ENCODE measurements at places on chromosomes 2 and 18. TPM values are rescaled to one million over a fixed set of nuclear protein-coding genes. Genes with fewer than 3 reads are reported as not detected.

GPR39 gene
- 9.8 TPM for total RNA-seq

HOXD4 gene
- 0.47 TPM for total RNA-seq

UPP2 gene
- total RNA-seq = not detected

SFTPB gene
- 0.22 TPM for total RNA-seq

ABCG8 gene
- total RNA-seq = not detected

MFSD2B gene
- 0.24 TPM for total RNA-seq

SP3 gene
- 49.0 TPM for total RNA-seq

DNAJC5G gene
- not detected for total RNA-seq

ADAM23 gene
- 10.3 TPM for total RNA-seq

SIGLEC15 gene
- 0.09 TPM for total RNA-seq

CXCR4 gene
- 0.43 TPM for total RNA-seq

GALNT5 gene
- 2.8 TPM for total RNA-seq

GNLY gene
- not detected for total RNA-seq

REG3A gene
- total RNA-seq = not detected

ALPP gene
- 0.35 TPM for total RNA-seq

IDH1 gene
- total RNA-seq = 81.9 TPM

CABYR gene
- total RNA-seq = 11.3 TPM

DPYSL5 gene
- 5.9 TPM for total RNA-seq

GALR1 gene
- not detected for total RNA-seq

MARCO gene
- 0.11 TPM for total RNA-seq

SETBP1 gene
- total RNA-seq = 0.58 TPM

SGPP2 gene
- total RNA-seq = 0.16 TPM

TMEM17 gene
- total RNA-seq = 5.1 TPM

AKAIN1 gene
- total RNA-seq = not detected

FIGN gene
- 2.1 TPM for total RNA-seq

LRP1B gene
- not detected for total RNA-seq

FAM161A gene
- 8.4 TPM for total RNA-seq

IL1RN gene
- total RNA-seq = 0.42 TPM

DHX57 gene
- total RNA-seq = 23.9 TPM

STARD6 gene
- not detected for total RNA-seq

NCKAP1 gene
- 110 TPM for total RNA-seq

ALKAL2 gene
- not detected for total RNA-seq

NPHP1 gene
- 8.0 TPM for total RNA-seq

MC2R gene
- total RNA-seq = not detected
